ENCODE measurements at places on chromosomes 4 and X.

GRCh38 chrX:44299177-44299576 is 44.3 kb downstream of the EFHC2 start:
- no peak for DNase-seq

DNA sequence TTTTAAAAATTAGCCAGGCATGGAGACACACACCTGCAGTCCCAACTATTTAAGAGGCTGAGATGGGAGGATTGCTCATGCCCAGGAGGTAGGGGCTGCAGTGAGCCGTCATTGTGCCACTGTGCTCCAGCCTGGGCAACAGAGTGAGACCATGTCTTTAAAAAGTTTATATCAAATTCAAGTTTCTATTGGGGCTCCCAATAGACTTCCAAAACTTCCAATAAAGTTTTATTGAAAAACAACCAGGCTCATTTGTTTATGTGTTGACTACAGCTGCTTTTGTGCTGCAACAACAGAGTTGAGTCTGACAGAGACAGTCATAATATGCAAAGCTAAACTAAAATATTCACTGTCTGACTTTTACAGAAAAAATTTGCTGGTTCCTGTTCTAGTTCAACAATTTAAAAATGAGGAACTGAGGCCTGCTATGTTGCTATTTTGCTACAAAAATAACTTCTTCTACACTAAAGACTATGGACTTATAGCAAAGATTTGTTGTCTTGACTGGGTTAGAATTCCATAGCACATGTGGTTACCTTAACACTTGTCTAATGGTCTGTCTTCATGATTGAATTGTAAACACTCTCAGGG is 63.3 kb upstream of the RELL1 start:
- no peak for DNase-seq

- DNase-seq, result no peak
These were observed 25.9 kb downstream of the ZNF721 start for GRCh38 chr4:472881-473569.

DNA sequence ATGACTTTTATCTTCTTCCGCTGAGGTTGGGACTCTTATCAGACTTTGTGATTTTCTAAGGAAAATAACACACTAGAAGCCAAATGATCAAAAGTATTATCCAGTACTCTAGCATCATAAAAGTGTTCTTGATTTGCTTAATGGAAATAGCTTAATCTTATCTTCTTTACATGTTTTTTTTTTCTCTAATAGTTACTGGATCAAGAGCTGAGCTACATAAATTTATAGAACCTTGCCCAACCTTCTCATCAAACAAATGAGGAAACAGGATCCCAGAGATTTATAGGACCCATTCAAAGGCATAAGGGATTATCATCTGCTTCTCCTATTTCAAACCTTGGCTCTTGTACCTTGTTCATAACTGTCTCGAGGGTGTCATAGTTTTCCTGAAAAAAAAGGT is 68.3 kb upstream of the WDR17 start:
- DNase-seq, result no peak

DNA sequence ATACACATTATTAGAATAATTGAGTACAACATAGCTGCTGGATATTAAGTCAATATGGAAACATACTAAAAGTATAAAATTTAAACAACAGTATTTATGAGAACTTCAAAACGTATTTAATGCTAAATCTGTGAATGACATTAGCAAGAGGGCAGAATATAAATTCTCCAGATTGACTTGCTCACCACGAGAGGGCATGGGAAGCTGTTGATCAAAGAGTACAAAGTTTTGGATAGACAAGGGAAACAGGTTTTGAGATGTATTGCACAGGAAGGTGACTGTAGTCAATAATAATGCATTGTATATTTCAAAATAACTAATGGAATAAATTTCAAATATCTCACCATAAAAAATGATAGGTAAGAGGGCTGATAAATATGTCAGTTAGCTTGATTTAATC is 768.2 kb downstream of the CENPC start:
- DNase-seq, result no peak

GRCh38 chr4:77044461-77045150 is 31.2 kb downstream of the CCNI start:
- no peak for DNase-seq

GRCh38 chrX:50372966-50373365 is 97.7 kb downstream of the DGKK start:
- no peak for DNase-seq

DNA sequence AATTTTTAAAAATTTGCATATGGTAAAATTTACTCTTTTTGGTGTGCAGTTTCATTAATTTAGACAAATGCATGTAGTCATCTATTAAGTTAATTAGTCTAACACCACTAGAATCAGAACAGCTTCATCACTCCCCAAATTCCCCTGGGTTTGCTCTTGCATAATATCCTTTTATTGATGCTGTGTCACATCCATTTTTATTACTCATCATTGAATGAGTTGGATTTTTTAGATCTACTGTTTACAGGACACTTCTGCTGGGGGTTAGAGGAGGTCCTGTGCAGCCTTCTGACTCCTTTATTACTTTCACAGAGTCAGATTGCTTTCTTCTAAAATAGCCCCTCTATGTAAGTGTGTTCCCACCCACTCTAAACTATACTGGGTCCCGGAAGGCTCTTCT is 65.9 kb downstream of the MTHFD2L start:
- DNase-seq, result no peak

GRCh38 chr4:15659768-15660570 is 4.8 kb upstream of the FBXL5 start:
- DNase-seq, result no peak

- no peak for DNase-seq
These were observed 550.9 kb upstream of the BOD1L1 start for GRCh38 chr4:14178421-14178820.

- DNase-seq, result no peak
These were observed 3.1 kb upstream of the OCIAD2 start for GRCh38 chr4:48909697-48910096.

GRCh38 chr4:85496933-85497332 is 22.0 kb downstream of the ARHGAP24 start:
- DNase-seq, result no peak

GRCh38 chr4:168666531-168666930 is 169.7 kb downstream of the PALLD start:
- DNase-seq, result no peak

DNA sequence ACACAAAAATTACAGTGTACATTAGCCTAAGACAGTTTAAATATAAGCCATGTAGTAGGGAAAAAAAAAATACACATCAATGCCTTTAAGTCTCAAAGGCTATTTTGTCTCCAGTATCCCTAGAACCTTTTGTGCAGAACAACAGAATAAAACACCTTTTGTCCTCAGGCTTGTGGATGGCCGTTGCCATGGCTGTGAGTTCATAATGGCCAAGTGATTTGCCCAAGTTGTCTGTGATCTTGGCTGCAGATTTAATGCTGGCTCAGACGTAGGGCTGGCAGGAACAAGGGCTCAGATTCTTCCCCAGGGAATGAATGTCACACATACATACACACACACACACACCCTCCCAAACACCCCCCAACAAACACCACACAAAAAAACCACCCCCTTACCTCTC is 25.3 kb downstream of the GPM6B start:
- no peak for DNase-seq

DNA sequence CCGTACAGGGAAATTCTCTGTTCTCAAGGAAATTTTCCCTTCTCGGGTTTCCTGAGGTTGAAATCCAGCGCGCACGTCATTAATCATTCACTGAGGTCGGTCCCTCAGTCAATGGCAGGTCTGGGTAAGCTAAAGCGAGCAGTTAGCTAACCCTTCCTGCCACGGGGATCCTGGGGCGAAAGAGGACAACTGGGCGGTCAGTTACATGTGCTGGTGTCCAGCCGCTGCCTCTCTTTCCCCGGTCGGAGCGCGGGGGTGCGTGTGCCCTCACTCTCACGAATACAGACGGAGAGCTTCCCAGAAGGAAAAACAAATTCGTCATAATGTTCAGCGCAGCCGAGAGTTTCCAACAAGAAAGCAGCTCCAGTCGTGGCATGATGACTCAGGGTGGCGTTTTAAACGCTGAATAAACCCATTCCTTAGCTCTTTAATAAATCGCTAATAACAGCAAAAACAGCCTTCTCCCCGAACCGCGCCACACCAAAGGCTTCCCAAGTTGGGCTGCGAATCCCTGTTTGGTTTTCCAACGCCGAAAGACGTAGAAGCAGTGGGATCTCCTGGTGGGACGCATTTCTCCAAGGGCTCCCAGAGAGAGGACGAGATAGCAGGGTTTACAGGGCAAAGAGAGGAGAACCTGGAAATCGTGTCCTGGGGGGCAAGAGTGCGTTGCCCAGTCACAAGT is 752 bp upstream of the FGF5 start:
- no peak for DNase-seq

DNA sequence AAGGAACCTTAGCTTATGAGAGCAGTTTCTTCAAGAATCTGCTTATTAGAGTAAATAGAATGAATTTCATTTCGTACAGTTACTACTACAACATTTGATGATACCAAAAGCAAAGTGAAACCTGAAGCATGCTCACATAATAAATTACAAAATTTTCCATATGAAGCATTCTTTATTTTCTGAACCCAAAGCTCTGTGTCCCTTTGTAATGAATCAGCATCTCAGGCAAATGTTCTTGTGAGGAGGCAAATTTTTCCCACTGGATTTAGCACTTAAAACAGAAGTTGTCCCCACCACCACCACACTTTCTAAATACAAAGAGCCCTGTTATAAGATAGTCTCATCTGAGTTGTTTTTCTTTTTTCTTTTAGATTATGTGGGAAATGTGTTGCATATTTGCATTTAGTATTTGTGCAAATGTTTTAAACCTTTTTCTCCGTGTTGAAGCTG is 70.7 kb upstream of the NFKB1 start:
- no peak for DNase-seq

DNA sequence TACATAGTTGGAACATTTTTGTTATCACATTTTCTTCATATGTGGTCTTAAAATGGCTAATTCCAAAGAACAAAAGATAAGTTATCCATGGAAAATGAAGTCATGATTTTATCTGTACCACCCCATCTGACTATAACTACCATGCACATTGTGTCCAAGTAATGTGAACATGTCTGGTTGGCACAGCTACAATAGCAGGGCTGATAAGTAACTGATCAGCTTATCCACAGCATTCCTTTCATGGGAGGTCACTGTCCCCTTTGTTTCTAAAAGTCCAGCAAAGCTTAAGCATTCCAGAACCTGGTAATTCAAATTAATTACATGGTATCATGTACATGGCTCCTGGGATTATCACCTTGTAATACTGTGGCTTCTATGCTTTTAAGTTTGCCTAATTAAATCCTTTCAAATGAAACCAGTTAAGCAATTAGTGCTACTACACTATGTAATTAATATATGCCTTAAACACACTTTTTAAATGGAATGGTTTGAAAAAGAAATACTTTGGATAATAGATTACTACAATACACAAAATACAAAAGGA is 21.1 kb upstream of the SORBS2 start:
- DNase-seq, result no peak

DNA sequence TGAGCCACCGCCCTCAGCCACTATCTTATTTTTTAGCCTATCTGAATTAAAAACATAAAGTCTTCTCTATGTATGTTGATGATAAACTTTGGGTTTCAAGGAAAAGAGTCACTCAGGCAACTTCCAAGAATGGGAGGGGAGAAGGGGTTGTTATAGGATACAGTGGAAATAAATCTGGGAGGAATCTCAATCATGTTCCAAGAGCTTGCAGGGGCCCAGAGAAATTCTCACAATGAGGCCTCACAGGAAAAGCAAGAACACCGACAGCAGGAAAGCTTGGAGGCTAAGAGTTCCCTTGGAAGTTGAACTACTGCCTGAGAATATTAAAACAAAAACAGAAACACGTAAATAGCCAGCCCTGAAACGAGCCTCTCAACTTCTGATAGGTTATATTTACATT is 384.6 kb upstream of the IGFBP7 start:
- DNase-seq, result no peak

DNA sequence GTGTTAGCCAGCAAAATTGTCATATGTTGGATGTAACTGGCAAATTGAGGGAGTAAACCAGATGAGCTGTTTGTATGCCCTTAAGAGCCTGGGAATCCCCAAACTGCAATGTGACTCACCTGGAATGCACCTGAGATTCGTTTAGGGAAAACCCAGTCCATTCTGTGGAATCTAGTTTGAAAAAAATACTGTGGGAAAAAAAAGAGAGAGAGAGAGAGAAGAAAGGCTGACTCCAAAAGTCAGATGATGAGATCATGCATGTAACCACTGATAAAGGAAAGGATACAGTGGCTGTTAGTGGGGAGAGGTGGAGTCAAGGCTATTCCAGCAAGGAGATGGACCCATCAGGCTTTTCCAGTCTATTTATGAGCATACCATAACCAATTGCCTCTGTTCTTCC is 48.5 kb downstream of the SLC9A7 start:
- no peak for DNase-seq

DNA sequence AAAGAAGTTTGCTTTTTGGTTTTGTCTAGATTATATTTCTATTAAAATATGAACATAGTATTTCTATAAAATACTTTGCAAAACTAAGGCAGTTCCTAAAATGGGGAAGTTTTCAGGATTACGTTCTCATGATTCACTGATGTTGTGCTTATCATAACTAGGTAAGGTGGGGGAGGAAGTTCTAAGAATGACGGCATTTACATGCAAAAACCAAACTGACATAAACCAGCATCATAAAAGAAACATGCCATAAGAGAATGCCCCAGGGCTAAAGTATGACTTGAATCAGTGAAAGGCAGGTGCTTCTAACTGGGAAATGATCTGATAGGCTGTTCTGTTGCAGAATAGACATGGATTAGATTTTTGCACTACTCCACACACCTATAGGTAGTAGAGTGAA is 204.7 kb upstream of the JADE1 start:
- no peak for DNase-seq

- no peak for DNase-seq
These were observed 220.3 kb downstream of the PTTG2 start for GRCh38 chr4:38180456-38180855.

DNA sequence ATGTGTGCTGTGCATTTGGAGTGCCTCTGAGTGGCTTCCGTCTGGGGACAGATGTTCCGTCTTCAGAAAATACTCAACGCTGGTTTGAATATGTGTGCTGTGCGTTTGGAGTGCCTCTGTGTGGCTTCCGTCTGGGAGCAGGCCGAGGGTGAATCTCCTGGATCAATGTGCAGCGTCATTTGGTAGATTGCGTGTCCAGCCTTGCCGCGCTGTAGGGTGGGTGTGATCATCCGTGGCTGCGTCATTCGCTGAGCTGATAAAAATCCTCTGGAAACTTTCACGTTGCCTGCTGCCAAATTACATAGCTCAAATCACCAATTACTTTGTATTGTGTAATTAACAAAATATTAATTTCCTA is 12.1 kb downstream of the UVSSA start:
- DNase-seq, result no peak

- no peak for DNase-seq
These were observed 21.2 kb downstream of the DOK7 start for GRCh38 chr4:3484057-3484973.

- DNase-seq, result no peak
These were observed 49.4 kb downstream of the SPINK2 start for GRCh38 chr4:56772134-56772533.

Measured in stimulated activated CD8-positive, alpha-beta memory T cell treated with anti-CD3 and anti-CD28 coated beads, Interleukin-4, amount 100 ng/mL, for 1 hour (primary cell).